ENCODE measurements at places on chromosomes 7 and 10.

- DNase-seq, result no peak
Observed at GRCh38 chr10:90481326-90481923, 376.4 kb downstream of the HTR7 start.

DNA sequence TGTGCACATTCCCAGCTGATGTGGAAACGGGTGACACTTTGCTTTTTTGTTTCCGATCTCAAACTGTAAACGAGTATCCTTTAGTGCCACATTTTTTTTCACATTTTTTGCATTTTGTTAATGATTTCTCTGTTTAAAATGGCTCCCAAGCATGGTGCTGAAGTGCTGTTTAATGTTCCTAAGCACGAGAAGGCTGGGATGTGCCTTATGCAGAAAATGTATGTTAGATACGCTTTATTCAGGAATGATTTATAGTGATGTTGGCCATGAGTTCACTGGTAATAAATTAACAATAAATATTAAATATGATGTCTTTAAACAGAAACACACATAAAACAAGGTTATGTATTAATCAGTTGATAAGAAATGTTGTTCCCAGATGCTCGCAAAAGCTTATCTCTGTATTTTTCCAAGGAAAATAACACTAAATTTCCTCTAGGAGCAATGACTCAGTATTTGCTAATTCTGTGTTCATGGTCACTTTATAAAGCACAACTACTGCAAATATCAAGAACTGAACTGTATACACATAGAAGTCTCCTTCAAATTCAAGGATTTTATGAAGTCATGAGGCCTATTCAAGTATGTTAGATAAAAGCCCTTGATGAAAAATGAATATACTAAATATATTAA lies 305.9 kb upstream of the SMIM30 start:
- no peak for DNase-seq

DNA sequence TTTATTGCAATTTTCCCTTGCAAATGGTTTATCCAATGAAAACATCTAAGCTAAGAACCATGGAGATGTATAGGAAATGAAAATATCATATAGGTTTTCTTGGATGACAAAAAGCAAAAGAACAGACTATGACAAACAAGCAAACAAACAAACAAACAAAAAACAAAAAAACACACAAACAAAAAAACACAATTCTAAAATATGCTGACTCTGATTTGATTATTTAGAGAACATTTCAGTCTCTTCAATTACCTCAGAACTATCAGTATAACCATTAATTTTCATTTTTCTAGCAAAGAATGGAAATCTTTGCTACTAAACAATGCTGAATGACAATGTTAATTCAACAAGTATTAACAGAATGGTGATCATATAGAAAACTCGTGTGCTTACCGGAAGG lies 369.5 kb upstream of the LRRN3 start:
- DNase-seq, result no peak

DNA sequence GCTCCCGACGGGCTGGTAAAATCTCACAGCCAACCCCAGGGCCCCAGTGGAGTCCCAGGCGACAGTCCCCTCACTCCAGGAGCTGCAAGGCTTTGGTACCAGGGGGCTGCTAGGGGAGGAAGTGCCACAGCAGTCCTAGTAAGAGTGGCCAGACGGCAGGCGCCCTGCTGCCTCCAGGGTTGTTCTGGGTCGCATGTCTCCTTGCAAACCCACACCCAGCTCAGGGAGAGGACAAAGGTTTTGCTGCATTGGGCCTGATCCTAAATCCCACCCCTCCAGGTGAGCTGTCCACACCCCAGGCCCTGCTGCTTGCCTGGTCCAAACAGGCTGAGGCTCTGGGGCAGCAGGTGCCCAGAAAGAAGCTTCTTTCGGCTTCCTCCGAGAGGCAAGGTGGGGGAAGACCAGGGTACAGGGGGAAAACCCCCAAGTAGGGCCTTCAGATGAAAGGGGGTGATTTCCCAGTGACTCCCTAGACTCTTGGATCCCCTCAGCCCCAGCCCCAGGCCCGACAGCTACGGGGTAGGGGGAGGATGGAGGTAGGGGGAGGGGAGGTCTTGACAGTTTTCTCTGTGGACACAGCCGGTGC lies 4.2 kb upstream of the KCP start:
- DNase-seq, result no peak

DNA sequence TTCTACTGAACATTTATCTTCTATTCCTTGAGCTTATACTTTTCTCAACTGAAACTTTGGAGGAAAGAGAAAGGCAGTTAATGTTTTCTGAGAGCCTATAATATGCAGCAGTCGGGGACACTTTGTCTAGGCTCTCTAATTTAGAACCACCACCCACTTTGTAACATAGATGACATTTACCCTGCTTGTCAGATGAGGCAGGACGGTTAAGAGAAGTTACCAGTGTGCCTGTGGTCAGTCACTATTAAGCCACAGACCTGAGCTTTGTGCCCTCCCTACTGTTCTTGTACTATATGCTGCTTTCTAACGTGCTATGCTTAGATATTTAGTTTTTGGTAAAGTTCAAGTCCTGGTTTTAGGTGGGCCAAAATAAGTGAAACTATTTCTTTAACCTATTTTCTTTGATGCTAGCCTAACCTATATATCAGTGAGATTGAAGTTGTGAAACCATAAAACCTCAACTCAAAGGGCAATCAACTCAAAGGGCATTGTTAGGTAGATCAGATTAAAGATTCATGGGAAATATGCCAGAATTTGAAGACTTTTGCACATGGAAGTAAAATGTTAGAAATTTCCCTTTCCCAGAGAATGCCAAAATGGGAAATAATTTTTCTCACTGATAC lies 156.5 kb upstream of the AGR3 start:
- no peak for DNase-seq

DNA sequence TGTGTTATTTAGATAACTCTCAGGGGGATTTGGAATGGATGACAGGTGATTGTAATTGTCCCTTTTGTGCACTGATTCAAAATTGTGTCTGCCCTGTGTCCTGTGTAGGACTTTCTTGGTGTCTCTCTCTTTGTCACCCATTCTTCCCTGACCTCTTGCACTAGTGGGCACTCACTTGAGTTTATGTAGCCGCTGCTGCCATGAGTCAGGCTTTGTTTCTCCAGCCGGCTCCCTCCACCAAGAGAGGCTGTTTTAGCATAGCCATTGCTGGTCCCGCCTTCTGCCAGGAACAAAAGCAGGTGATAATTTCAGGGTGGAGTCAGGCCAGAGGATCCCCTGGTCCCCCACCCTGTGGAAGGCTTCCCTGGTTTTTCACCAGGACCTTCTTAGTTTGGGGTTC lies 8.4 kb downstream of the COL17A1 start:
- no peak for DNase-seq

- DNase-seq, result peak; percentile 3
Observed at GRCh38 chr7:50450590-50451032, 461 bp upstream of the FIGNL1 start.

- no peak for DNase-seq
Observed at GRCh38 chr7:69937097-69937496, 338.8 kb downstream of the AUTS2 start.

- DNase-seq, result no peak
Observed at GRCh38 chr7:18445483-18445882, 50.1 kb upstream of the HDAC9 start.

GRCh38 chr7:93461350-93461749 lies 113.2 kb downstream of the CALCR start:
- DNase-seq, result peak; percentile 0

DNA sequence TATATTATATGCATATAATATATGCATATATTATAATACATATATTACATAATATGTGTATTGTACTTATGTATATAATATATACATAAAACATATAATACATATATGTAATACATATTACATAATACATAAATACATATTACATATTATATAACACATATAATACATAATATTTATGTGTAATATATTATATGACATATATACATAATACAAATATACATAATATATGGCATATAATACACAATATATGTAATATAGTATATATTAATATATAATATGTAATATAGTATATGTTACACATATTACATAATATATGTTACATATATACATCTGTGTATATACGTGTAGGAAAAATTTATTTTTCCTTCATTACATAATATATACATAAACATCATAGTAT lies 63.4 kb downstream of the SGMS1 start:
- DNase-seq, result no peak

DNA sequence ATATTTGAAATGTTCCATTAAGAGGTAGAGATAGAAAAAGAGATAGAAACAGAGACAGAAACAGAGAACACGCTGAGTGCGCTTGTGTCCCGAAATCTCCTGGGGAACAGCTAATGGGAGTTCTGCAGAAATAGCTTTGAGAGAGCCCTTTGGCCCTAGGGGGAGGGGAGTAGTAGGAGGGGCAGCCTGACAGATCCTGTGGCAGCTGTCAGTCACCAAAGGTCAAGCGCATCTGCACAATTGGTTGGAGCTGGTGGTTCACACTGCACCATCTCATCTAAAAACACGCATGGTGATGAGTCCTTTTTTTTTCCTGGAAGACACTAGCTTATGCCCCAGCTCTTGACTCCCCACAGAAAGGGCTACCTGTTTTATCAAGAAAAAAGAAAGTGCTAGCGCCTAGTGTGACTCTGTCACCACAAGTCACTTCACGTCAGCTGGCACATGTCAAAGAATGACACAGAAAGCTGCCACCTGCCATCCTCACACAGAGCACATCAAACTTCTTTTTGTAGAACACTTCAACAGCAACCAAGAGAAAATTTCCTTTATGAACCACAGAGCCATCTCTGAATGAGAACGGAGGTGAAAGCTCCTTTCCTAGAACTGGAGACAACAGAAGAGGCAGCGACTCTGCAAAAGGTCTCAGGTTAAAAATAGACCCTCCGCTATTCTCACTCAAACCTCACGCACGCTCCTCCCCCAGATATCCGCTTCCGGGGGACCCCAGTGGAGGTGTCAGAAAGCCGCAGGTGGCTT lies 125.7 kb downstream of the GFRA1 start:
- no peak for DNase-seq

DNA sequence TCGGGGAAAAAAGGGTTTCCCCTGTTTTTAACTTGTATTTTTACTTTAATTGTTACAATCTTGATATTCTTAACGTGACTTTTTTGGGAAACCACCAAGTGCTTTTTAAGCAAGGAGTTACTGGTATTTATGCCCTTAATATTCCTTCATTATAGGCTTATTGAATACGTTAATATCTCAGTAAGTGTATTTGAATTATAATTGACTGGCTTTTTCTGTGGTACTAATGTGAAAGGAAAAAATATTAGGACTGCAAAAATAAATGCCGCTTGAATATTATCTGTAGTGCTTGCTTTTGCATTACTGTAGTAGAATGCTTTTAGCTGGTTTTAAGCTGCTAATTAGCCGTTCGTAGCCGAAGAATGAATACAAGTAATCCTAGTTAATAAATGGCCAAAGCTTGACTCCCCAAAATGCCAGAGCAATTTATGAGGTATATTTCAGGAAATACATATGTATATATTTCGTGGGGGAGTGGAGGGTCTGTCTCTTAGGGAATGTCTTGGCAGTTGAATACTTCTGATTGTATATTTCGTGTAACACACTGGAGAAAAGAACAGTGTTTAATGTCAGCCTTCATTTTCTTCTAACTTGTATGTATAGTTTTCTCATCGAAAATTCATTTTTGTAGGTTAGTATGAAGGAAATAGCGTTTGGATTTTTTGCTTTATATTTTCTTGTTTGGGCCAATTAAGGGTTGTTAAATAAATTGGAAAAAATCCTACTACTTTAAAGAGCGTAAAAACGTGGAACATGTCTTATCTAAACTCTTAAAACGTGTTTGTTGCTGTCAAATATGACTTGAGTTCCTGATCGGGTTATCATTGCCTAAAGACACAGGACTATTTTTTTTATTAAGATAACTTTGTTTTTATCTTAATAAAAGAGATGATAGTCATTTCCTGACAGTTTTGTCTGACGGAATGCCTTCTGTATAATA lies 1.5 kb downstream of the PDCD4 start:
- no peak for DNase-seq

- DNase-seq, result peak; percentile 81
Observed at GRCh38 chr10:104589871-104590270, 51.2 kb upstream of the SORCS3 start.

GRCh38 chr10:79404690-79405131 lies 40.7 kb downstream of the ZCCHC24 start:
- no peak for DNase-seq

GRCh38 chr10:43208147-43209073 lies 58.5 kb downstream of the RASGEF1A start:
- no peak for DNase-seq

DNA sequence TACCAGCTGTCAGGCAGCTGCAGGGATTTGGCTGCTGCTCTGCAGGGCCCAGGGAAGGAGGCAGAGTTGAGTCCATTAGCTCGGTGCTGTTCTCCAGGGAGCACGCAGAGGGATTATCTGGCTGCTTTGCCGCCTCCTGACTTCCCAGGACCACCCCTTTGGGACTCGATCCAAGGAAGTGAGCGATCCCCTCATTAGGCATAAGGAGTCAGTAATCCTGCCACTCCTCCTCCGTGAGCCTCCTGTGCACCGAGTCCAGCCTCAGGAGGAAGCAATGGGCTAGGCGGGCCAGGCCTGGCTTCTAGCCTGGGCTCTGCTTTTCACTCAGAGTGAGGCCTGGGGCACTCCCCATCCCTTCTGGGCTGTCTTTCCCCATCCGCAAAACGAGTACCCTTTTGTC lies 417.9 kb downstream of the RPS24 start:
- DNase-seq, result peak; percentile 70

DNA sequence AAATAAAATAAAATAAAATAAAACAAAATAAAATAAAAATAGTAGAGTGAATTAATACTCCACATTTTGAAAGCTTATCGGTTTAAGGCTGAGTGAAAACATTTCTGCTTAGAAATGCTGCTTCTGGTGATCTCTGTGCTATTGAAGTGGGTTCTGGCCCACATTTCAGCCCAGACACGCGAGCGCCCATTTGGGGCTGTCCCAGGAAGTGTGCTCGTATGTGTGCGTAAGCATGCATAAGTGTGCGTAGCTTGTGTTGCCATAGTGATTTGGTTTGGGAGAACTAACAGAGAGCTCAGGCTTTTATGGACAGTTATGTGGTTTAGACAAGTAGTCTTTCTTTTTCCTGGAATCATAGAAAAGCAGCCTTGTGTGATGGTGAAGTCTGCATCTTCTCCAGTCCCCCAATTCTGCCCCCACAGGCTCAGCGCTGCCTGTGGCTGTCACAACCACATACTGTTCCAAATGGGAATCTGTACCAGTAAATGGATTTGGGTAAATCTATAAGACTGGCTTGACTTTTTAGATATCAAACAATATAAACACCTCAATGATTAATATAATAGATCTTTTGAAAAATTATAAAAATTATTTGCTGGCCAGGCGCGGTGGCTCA lies 29.8 kb upstream of the PURB start:
- DNase-seq, result peak; percentile 3

DNA sequence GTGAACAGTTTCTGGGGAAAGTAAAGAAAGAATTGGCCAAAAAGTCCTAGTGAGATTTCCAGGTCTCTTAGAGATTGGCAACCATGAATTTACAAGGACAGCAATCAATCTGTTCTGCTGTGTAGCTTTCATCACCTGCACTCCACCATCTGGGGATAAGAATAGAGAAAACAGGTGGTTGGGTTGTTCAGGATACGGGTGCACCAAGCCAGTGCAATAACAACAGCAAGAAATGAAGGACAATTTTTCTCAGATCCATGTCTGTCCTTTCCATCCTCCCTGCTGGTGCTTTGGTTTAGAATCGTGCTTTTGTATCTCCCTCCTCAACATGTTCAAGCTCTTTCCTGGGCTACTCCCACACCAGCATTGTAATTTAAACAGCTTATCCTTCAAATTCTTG lies 787.7 kb downstream of the GRID1 start:
- DNase-seq, result no peak

- no peak for DNase-seq
Observed at GRCh38 chr7:84509522-84509921, 314.9 kb upstream of the SEMA3A start.

Data from fibroblast of skin of right biceps (primary cell).